ENCODE measurements at places on chromosomes 11 and 22.

- DNase-seq: no peak
These were observed 31.4 kb downstream of the PPM1F start for GRCh38 chr22:21921184-21921721.

- no peak for DNase-seq
These were observed 47.1 kb downstream of the BID start for GRCh38 chr22:17726928-17727897.

GRCh38 chr11:10499452-10499851 lies 41.5 kb downstream of the RNF141 start:
- DNase-seq: no peak

DNA sequence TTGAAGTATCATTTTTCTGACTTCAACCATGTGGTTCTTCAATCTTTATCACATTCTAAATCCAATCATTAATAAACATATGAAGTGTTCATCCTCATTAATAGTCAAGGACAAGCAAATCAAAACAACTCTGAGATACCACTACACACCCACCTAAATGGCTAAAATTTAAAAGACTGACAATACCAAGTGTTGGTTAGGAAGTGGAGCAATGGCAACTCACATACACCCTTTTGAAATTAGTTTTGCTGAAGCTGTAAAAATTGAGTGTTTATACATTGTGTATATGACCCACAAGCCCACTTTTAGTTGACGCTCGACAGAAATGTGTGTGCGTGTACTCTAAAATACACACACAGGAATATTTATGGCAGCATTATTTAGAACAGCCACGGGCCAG lies 36.7 kb upstream of the LMO2 start:
- no peak for DNase-seq

- no peak for DNase-seq
These were observed 173.2 kb downstream of the LARGE1 start for GRCh38 chr22:33747029-33747428.

DNA sequence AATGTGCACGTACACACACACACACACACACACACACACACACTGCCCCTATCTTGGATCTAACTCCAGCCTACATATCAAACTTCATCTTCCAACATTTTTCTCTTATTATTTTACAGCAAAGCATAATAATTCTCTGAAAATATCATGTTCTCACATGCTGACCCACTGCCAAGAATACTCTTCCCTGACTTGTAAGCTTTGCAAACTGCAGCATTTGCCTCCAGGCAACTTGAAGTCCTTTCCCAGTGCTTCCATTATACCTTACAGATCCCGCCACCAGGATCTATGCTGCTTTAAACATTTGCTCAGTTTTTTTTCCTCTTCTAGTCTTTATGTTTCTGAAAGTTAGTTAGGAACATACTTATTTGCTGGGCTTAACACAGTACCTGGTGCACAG lies 483.3 kb upstream of the ARHGAP42 start:
- DNase-seq: no peak

GRCh38 chr11:36039471-36039870 lies 95.6 kb downstream of the LDLRAD3 start:
- DNase-seq: no peak

DNA sequence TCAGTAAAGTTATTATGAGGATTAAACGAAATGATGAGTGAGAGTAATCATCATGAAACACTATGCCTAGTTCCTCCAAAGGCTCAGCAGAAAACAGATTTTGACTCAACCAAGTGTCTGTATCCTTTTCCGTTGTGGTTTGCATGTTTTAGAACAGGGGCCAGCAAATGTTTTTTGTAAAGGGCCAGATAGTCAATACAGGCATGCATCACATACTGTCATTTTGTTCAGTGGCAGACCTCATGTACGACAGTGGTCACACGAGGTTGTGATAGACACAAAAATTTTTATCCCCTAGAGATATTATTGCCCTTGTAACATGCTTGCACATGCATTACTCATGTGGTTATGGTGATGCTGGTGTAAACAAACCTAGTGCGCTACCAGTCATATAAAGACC lies 81.9 kb upstream of the SLC25A18 start:
- DNase-seq: no peak

Data from activated naive CD8-positive, alpha-beta T cell treated with anti-CD3 and anti-CD28 coated beads for 36 hours (primary cell).